ENCODE measurements at places on chromosomes 3 and 15. TPM values are rescaled to one million over a fixed set of nuclear protein-coding genes. Genes with fewer than 3 reads are reported as not detected.
A peak's percentile ranks its signal among the peaks of the same experiment; 100 is the strongest.

DNA sequence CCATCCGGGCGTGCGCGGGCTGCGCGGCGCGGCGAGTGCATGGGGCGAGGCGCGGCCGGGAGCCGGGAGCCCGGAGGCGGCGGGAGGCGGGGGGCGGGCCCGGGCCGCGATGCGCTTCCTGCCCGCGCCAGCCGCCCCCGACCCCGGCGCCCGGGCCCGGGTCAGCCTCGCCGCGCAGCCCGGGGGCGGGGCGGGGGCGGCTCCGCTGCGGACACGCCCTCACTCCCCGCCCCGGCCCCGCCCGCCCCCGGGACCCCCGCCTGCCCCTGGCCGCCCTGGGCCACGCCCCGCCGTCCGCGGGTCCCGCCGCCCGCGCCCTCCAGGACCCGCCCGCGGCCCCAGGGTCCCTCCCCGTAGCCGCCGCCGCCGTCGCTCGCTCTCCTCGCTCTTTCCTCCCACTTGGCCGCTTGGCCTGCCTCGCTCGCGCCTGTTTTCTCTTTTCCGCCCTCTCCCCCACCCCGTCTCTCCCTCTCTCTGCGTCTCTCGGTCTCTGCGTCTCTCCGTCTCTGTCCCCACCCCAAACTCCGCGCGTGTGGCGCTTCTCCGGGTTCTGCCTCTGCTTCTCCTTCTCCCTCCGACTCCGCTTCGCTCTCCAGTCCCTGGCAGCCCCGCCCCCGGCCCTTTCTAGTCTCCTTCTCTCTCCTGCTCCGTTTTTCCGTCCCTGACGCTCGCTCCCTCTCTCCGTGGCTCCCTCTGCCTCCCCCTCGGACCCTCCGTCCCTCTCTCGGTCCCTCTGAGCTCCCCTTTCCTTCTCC is at the start of gene PLXND1:
PLXND1 (minus strand) TSS at position 41 of the 755 bp plus-strand sequence; CDS start at position 4, 37 bp downstream.
- no peak for DNase-seq

GRCh38 chr3:169863458-169863899 is 6.3 kb downstream of the LRRC31 start:
- DNase-seq, result peak; percentile 74

DNA sequence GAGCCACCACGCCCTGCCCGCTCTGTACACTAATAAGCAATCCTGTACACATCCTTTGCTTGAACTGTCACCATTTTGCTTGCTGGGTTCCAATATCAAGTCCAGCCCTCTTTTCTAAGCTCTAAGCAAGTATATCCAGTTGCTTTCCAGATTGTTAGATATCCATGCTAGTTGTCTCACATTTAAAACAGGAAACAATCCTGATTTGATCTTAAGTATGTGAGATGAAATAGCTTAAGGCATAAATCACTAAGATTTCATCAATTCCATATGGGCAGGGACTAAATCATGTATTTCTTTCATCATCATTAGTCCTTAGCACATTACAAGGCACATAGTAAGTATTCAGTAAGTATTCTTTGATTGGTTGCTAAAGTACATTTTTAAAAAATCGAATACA is 16.2 kb downstream of the ATP11B start:
- DNase-seq, result no peak

DNA sequence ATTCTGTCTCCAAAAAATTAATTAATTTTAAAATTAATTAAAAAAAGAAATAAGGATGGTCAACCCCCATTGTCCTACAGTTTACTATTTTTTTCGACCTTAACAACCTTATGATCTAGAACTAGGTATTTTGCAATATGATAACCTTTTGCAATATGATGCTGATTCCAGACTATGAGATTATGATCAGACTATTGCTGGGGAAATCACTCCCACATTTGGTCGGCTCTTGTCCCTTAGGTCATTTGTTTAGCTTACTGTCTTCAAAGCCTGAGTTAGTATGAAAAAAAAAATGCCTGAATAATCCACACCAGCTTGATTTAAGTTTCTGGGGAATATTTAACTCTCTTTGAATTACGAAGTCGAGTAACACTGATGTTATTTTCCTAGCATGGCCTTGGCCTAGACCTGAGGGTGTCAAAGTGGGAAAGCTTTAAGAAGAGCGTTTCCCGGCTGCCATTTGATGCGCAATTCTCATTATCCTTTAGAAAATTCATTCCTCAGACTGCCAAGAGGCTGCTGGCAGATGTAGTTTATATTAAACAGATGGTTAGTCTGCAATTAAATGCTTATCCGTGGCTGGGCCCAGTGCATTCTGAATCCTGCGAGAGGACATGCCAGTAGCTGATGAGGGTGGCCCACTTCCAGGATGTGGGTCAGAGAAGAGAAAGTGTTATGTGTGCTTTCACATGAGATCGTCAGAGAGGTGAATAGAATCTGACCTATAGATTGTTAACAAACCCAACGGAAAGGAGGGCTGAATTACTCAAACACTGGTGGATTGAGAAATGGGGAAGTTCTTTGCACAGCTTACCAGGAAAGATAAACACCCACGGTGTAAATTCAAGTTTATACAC is 496.0 kb upstream of the THBS1 start:
- peak; percentile 43 for DNase-seq

DNA sequence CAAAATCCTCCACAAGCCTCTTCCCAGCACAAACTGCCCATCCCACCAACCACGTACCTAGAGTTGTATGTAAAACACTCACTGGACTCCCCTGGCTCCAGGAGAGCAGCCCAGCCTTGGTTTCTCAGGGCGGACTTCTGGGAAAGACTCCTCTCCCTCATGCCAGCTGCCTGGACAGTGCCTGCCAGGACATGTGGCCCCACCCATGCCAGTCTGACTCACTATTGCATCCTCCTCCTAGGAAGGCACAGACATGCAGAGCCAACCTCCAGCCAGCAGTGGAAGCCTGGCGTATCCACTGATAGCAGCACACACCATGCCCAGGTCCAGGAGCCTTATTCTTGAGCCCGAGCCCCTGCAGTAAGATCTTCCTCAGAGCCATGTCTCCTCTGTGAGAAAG is 8.6 kb downstream of the PKM start:
- DNase-seq, result no peak

- DNase-seq, result no peak
These were observed 65.7 kb upstream of the PROK2 start for GRCh38 chr3:71850654-71851053.

GRCh38 chr15:68601206-68602197 is 22.7 kb downstream of the CORO2B start:
- no peak for DNase-seq

DNA sequence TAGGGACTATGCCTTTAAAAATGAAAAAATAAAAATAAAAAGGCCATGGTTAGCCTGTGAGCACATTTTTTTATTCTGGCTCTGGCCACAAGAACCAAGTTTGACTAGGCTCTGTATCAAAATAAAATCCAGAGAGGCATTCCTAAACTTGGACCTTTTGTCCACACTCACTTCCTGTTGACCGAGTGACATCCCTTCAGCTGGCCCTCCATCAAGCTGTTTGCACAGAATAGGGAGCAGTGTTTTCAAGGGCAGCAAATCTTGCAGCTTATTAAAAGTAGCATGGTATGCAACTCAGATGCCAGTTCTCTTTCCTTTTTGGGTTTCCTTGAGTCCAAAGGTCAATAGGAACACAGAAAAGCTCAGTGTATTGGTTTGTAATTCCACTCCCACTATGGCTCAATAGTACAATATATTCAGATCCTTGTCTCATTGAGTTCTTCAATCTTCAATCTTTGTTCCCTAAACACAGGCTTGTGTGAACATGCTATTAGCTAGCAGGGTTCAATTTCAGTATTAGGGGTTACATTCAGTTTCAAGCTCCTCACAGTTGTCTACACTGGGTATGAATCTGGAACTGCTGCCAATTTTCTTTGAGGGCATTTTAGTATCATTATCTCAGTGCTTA is 244.5 kb downstream of the RBMS3 start:
- peak; percentile 69 for DNase-seq

DNA sequence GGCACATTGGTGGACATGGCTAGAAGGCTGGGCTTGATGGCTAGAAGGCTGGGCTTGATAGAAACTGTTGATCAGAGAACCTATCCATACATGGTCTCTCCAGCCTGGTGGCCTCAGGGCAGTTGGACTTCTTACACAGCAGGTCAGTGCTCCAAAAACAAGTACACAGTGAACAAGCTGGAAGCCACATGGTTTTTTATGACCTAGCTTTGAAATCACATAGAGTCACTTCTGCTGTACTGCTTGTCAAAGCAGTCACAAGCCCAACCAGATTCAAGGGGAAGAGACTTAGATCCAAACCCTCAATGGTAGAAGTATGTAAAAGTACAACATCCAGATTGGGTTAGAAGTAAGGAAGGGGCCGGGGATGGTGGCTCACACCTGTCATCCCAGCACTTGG is 89.4 kb upstream of the HES1 start:
- no peak for DNase-seq

DNA sequence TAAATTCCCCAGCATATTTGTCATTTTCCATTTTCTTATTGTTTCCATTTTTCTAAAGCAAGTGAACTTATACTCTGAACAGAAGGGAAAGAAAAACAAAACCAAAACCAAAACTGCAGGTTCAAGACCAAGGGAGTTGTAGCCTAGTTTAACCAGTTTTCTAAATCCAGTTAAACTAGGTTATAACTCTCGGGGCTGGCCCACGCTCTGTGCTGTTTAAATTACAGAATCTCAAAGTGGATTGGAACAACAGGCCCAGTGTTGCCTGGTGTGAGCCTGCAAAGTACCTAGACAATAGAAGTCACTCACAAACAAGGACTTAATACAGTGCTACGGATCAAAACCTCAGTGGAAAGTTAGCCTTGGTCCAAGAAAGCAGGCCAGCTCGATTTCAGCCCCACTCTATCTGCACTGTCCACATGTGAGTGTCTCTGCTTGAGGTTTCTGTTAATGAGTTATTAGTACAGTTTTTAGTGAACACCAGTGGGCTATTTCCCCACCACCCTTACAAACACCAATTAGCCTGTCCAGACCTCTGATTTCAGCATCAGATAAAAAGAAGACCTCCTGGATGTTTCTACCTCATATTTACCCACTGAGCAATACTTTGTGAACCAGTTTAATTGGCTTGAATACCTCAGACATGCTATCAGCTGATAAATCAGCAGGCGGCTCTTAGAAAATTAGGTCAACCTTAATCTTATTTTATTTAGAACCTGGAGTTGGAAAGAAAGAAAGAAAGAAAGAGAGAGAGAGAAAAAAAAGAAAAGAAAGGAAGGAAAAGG is 93.8 kb upstream of the PDZRN3 start:
- no peak for DNase-seq

DNA sequence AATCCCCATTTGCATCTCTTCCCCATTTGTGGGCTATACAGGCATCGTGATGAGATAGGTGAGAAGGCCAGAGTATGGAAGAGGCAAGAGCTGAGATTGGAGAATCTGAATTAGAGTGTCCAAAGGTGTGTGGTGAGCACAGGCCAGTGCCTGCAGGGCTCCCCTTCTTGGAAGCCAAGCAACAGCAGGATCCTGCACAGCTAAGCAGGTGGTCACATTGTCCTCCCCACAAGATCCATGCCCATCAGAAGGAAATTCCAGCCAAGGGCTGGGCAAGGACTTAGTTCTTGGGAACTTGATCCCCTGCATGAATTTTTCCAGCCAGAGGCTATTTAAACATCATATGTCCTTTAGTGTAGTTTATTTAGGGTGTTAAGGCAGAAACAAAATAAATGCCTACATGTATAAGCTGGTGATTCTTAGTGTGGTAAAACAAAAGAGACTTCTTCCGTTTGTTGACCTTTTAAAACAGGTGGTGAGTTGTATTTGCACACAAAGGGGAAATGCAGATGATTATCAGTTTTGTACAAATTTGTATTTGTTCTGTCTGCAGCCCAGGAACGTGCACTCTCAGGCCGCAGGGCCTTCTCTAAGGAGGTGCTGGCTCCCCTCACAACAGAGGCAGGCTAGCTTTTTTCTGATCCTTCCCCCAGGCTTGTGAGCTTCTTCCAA is 110.2 kb downstream of the PLCL2 start:
- DNase-seq, result no peak

GRCh38 chr15:83504365-83504764 is 57.2 kb downstream of the SH3GL3 start:
- no peak for DNase-seq

GRCh38 chr3:53109190-53109589 is 21.0 kb downstream of the RFT1 start:
- no peak for DNase-seq

GRCh38 chr15:58539548-58539947 is 107.8 kb downstream of the LIPC start:
- peak; percentile 27 for DNase-seq

DNA sequence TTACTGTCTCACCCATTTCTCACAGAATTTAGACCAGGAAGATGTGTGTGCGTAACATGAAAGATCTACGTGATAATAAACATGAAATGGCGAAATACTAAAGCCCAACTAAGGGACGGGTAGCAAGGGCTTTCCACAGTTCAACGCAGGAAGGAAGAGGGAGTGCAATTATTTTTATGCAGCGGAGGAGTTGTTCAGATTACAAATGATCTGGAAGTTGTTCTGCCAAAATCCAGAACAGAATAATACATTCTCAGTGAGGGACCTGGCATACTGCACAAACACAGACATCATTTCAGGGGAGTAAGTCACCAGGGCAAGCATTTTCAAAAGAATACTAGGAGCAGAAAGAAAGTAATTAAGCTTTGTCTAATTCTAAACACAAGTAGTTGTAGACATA is 133.6 kb upstream of the RAP2B start:
- DNase-seq, result no peak

DNA sequence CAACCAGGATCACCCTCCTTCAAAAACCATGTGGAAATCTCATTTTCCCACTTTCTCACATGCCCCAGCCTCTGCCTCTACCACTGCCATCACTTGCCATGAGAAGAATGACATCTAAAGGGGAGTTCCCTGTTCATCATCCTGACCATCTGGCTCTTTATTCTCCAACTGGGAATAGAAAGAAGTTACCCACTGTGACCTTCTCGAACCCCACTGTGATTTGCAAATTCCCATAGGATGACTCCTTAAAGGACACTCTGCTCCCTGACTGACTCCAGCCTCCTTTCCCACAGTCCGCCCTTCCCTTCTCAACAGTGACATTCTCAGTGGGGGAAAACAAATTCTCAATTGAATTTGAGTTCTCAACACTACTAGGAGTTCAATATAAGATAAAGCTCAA is 440.5 kb downstream of the NR2F2 start:
- DNase-seq, result no peak

GRCh38 chr3:149462051-149462450 is 12.4 kb upstream of the TM4SF4 start:
- DNase-seq, result no peak

DNA sequence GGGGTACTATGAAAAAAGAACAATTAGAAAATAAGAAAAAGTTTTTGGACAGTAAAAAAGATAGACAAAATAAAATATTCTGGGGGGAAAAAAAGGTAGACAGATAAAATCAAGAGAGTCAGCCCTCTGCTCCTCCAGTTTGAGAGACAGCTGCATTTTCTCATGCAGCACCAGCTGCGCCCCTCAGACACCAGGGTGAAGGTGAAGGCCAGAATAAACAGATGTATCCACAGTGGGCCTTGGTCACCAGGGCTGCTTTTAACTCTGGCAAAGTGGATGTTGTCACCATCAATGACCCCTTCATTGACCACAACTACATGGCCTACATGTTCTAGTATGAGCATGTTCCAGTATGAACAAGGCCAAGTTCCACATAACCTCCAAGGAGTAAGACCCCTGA is 13.9 kb upstream of the RNF7 start:
- no peak for DNase-seq

GRCh38 chr3:71964170-71964569 is 179.2 kb upstream of the PROK2 start:
- DNase-seq, result no peak

LINGO1 gene
- 0.86 TPM for total RNA-seq

LTK gene
- 2.3 TPM for total RNA-seq

ZBTB20 gene
- 50.6 TPM for total RNA-seq

BRK1 gene
- total RNA-seq, result 44.2 TPM

NANOGP8 gene
- 0.45 TPM for total RNA-seq

LMAN1L gene
- total RNA-seq, result not detected

CPNE9 gene
- not detected for total RNA-seq

C3orf49 gene
- not detected for total RNA-seq

CD96 gene
- total RNA-seq, result 0.40 TPM

CLEC3B gene
- total RNA-seq, result 25.5 TPM

DNAH12 gene
- total RNA-seq, result 0.20 TPM

Measured in left lobe of liver (tissue), 2 donors.